ENCODE measurements at places on chromosomes 1 and 21.

DNA sequence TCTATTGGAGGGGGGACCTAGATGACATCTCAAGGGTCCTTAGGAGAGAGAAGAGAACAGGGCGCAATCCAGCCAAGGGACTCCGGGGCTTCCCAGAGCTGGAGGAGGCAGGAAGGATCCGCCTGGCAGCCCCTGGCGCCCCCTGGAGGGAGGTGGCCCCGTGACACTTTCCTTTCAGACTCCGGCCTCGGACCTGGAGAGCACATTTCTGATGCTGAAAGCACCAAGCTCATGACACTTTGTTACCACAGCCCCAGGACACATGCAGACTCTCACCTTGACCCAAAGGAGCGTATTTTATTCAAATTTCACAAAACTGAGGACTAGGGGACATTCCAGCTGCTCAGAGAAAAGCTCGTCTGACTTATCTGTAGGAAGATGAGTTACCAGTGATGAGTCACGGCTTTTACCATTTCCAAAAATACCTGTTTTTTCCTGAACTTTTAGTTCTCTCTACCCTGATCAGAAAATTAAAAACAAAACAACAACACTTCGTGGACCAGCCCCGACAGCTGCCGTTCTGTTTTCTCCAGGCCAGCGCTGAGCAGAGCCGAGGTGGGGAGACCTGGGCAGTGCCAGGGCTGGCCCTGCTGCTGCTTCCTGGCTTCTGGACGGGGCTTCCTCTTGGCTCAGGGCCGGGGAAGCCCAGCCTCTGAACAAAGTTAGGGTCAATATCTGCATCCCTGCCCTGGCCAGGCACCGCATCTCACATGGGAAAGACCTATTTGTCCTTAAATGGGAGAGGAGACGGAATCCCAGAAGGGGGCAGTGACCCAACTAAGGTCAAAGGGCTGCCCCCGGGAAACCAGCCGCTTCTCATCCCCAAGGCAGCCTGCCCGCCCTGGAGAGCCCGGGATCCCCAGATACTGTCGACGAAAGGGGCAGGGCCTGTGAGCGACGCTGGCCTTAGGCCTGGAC, 21.6 kb upstream of the POFUT2 start:
- peak; percentile 51 for DNase-seq

GRCh38 chr1:24502709-24503058, at the start of gene RCAN3:
Gene RCAN3 (plus strand): TSS chr1:24502836. CDS start chr1:24514373, 11,537 bp downstream.
- DNase-seq = peak; percentile 80

DNA sequence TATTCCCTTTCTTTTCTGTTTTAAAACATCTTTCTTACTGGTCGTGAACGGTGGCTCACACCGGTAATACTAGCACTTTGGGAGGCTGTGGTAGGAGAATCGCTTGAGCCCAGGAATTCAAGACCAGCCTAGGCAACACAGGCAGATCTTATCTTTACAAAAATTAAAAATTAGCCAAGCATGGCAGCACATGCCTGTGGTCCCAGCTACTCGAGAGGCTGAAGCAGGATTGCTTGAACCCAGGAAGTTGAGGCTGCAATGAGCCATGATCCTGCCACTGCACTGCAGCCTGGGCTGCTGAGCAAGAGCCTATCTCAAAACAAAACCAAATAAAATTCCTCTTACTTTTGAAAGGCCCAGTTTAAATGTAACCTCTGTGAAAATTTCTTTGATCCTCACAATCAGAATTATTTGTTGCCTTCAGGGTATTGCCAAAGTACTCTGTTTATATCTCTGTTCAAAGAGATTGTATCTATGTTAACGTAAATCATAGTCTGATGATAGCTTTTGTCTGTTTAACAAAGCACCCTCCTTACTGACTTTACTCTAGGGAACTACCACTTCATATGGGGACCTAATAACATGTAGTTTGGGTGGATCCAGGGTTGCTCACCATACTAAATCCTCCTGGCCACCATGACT, 71.6 kb downstream of the RERE start:
- DNase-seq = no peak

DNA sequence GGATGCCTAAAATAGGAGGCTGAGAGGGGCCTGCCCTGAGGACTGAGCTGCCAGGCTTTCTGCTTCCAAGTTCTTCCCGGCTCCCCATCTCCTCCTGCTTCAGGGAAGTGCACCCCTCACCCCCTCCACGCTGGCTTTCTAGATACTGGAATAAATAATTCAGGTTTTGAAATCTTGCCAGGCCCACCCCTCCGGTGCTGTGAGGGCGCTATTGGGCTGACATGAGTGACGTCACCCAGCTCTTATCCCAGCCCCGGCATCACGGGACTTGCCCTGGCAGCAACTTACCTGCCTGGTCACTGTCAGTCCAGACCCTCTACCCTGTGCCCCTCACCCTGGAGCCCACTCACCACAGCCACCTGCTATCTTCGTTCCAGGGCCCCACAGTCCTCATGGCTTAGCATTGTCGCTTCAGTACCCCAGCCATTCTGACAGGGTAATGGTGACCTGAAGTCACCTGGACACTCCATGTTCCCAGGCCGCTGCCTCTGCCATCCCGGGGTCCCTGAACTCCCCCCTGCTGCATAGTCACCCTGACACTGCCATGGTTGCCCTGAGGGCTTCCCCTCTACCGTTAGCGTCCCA, 819 bp upstream of the GPR3 start:
- DNase-seq = no peak
